ENCODE measurements at places on chromosomes 12 and 14.

DNA sequence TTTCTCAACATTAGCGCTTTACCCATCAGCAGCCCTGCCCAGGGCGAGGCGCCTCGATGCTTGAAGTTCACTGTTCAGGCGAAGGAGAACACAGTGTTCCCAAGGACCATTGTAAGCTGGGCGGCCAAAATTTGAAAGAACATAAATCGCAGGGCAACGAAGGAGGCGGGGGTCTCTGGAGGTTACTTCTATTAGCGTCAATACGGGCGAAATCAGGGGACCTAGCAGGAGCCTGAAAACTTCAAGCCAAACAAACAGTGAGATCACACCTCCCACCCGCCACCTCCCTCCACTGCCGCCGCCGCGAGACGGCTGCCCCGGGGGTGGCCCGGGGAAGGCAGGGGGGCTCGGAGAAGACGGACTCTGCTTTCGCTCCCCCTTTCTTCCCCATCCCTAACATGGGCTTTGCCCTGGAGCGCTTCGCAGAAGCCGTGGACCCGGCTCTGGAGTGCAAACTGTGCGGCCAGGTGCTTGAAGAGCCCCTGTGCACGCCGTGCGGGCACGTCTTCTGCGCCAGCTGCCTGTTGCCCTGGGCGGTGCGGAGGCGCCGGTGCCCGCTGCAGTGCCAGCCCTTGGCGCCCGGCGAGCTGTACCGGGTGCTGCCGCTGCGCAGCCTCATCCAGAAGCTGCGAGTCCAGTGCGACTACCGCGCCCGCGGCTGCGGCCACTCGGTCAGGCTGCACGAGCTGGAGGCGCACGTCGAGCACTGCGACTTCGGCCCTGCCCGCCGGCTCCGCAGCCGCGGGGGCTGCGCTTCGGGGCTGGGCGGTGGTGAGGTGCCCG, at the start of gene PDZRN4:
Gene PDZRN4 (plus strand): TSS at position 263 of the 783 bp plus-strand sequence.
- peak; percentile 19 for DNase-seq

GRCh38 chr12:54364413-54364812, at the start of gene GPR84:
Gene GPR84 (minus strand): TSS chr12:54364486. CDS start chr12:54363851, 635 bp downstream.
- no peak for DNase-seq

DNA sequence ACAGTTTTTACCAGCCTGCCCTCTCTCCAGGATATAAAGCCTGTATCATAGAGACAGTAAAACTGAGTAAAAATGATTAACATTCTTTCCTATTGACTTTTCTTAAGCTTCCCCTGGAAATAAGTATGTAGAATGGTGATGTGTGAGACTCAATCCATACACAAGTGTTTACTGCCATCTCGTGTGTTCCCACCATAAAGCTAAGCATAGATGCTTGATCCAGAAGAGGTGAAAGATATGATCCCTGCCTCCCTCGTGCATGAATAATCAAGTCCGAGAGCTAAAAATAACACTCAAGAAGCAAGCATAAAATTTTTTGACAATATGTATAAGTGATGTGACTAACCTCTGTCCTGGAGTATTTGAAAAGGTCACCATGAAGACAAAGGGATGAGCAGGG, 16.9 kb upstream of the GSG1 start:
- no peak for DNase-seq

DNA sequence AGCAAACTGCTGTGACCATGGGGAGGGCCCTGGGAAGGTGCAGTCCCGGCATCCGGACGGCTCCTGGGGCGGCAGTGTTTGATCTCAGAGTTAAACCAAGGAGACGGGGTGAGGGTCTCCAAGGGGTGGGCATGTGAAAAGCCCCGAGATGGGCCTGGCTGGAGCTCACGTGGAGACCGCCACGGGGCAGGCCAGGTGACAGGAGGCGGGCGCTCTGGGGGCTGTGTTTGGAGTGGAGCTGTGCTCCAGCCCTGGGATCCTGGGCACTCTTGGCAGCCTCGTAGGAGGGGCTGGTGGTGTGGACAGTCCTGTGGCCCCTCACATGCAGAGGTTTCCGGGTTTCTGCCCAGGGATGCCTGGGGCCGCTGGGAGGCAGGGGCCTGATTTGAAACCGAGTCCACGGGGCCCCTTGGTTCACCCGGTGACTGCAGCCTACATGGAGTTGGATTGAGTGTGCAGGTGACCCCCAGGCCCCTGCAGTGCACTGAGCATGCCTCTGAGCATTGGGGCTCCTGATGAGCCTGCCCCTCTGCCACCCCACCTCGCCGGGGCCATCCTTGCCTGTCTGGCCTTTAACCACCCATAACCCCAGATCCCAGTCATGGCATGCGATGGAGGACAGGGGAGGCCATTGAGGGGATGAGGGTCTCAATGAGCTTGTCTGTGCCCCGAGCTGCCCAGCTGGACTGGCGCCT, 8.4 kb downstream of the KIF26A start:
- DNase-seq, result no peak

GRCh38 chr14:32202491-32202997, 525 bp downstream of the RNU6-8 start:
- peak; percentile 69 for DNase-seq

GRCh38 chr12:43167691-43168090, 384.3 kb downstream of the ADAMTS20 start:
- DNase-seq, result no peak

DNA sequence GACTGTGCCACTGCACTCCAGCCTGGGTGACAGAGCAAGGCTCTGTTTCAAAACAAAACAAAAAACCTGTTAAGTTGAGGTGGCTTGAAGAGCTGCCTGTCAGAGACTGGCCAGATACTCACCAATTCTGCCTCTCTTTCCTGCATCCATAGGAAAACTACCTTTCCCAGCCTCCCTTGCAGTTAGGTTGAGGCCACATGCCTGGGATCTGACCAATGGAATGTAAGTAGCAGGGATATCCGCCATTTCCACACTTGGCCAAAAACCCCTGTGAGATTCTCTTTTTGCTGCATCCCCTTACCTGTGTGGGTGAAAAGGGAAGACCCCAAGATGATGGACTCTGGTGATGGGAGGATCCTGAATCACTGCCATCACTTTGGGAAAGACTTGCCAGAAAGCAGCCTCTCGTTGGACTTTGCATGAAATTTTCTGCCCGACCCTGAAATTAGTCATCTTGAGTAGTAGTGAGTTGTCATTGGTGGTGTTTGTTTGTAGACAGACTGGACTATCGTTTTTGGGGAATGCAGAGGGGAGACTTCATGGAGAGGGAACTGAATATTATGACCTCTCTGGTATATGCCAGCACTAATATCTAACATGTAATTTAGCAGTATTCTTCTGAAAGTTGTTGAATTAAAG, 14.0 kb downstream of the GPR68 start:
- DNase-seq, result no peak

- DNase-seq, result peak; percentile 79
These were observed 25.7 kb downstream of the KLRK1 start for GRCh38 chr12:10363914-10364814.

DNA sequence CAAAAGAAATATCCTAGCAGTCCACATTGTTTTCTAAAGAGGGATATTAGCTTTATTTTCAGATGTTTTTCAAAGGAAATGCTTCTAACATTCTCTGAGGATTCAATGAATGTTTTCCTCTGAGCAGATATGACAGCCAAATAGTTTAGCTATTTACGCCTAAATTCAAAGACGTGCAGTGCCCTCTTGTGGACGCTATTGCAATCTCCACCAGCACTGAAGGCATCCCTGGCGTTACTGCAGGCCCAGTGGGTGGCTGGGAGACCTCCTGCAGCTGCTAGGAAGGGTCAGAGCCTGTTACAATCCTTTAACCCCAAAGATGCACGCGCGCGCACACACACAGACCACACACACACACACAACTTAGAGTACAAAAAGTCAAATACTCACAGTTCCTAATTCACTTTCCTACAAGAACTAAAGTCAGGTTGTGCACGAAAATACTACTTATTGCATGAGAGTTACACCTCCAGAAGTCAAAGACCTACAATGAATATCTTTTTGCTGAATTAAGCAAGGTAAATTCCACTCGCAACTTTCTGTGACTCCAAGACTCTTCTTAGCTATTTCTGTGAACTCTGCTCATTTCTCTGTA, 589.3 kb upstream of the TMEM132C start:
- DNase-seq, result no peak

- no peak for DNase-seq
These were observed 336.1 kb downstream of the BCL11B start for GRCh38 chr14:98935921-98936320.

DNA sequence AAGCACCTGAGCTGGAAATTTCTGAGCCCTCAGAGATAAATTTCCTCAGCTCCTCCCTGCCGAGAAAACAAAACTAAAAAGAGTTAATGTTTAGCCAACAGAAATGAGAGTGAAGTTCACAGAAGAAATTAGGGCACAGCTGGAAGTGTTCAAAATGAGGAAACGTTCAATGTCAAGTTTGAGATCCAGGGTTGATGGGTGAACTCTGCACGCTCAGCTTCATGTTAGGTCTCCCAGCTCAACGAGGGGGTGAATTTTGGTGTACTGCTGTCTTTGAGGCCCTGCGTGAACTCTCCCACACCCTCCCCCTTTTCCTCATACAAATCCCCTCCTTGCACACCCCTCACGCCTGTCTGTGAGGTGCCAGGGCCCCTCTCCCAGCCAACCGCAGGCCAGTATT, 13.3 kb upstream of the OAS3 start:
- no peak for DNase-seq

- DNase-seq, result no peak
These were observed 30.5 kb downstream of the RPH3A start for GRCh38 chr12:112822056-112822455.

- DNase-seq, result no peak
These were observed 34.9 kb downstream of the GDF11 start for GRCh38 chr12:55777856-55778255.

- no peak for DNase-seq
These were observed 239.2 kb downstream of the PAX9 start for GRCh38 chr14:36900846-36901245.

- DNase-seq, result no peak
These were observed 100.7 kb downstream of the DUSP16 start for GRCh38 chr12:12461923-12462315.

DNA sequence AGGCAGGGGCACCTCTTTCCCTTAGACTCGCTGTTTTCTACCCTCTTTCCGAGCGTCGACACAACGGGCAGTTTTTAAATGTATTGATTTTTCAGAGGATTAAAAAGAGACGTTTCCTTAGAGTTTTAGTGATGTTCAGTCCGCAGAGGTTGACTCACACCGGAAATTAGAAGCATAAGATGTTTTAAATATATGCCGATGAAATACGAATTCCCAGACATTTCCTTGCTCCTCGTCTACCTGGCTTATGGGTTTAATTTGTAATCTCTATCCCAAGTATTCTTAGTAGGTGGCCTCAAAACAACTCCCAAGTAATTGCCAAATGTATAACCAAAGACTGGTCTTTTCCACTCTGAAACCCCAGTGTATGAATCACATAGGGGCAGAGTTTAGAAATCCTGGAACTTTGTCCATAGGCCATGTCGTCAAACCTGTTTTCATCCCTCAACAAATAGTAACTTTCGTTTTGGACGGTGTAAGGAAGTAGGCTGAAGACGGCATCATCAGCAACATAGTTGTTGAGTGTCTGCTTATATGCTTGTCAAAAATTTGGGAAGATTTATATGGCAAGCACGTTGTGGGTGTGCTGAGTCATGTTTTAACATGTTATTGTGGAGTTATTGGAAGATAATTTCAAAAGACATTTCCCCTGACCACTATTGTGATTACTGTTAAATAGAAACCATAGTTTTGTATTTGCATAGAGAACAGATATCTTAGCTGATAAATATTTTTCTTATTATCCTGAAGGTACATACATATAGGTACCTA, 824 bp downstream of the TBK1 start:
- no peak for DNase-seq

DNA sequence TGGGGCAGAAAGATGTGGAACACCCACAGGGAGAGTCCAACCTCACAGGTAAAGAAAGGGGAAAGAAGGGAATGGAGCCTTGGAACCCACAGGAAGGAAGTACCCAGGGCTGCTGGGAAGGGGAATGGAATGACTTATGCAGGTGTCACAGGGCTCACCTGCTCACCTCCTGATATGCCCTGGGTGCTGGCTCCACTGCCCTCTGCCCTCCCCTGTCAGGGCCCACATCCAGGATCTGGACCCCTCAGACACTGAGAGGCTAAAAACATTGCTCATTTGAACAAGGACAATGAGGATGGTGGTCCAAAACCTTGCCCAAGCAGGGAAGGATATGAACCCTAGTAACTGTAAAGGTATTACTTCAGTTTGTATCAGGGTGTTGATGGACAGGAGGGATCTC, 19.3 kb downstream of the ZBTB39 start:
- no peak for DNase-seq

DNA sequence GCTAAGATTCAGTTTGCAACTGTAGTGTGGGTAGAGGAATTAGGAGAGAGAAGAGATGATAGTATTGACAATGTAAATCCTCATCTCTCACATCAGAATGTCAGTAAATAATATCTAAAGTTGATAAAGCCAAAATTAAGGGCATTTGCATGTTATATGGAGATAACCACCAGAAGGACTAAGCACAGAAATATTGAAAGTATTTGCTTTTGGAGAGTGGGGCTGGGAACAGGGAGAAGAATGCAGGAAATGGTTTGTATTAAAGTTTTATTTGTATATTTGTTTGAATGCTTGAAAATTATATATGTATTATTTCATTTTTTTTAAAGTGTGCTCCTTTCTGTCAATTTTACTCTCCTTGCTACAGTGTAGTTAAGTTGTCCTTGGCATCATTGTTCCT, 491.4 kb downstream of the APAF1 start:
- no peak for DNase-seq

DNA sequence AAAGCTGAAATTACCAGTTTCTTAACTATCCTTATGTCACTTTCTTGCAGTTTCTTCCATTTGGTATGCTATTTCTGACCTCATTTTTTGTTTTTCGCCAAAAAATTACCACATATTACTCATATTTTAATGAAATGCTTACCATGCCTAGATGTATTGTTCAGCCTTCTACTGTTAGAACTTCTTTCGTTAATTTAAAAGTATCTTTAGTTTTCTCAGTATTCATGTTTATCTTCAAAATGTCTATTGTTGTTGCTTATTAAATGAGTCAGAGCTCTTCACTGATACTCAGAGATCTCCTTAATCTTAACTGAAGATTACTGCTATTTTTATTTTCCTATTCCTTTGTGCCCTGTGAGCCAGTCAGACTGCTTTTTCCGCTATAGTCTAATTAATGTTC, 20.5 kb downstream of the RAP1B start:
- no peak for DNase-seq

DNA sequence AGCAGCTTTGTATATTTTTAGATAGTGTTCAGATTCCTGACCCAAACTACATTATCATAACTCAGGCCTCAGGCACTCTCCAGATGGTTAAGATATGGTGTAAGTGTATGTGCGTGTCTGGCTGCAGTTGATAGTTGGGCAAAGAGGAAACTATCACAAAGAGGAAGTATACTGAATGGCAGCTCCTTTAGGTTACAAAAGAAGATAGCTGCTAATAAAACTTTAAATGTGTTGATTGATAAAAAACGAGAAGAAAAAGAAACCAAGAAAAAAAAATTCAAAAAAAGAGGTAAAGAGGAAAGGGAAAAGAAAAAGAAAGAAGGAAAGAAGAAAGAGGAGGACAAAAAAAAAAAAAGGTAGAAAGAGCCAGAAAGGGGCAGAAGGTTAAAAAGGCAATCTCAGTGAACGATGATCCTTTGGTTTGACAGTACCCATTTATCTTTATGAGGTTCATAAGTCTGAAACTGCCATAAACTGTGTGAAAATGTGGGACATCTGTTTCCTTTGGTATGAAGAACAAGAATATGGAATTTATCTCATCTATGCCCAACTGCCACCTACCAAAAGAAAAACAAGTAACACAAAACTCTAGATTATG, 42.2 kb downstream of the TAOK3 start:
- no peak for DNase-seq

Measured in NCI-H187 (cell line).